ENCODE measurements at places on chromosomes 7 and 10.

GRCh38 chr7:129952086-129952652 lies 591 bp downstream of the UBE2H start:
- no peak for DNase-seq

DNA sequence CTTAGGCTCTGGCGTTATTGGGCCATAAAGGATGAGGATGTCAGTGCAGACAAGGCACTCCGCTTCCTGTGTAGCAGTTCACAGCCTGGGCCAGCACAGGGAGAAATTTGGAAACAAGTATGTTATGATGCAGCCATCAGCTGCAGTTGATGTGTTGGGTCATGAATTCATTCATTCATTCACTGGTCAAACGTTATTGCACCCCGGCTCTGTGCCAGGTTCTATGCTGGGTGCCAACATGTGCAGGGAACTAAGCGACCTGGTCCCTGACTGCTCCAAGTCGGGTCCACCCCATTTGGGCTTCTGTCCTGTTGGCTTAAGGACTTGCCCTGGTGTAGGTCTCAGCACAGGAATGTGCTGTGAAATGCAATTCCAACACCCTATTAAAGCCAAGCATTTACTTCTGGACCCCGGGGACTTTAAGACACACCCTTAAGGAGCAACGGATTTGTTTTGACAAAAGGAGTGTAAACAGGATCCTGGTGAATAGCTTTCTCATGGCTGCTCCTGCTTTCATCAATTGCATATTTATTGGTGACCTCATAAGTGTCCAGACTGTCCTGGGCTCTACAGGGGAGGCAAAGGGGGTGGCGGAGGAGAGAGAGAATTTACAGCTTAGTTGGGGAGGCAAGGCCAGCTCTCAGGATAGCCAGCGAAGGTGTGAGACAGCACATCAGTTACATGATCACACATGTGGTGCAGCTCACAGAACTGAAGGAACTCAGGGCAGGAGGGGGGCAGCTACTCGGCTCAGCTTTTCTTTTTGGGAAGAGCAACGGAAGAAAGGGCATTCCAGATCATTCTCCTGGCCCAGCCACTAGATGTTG lies 158.6 kb downstream of the GRK5 start:
- DNase-seq: no peak

DNA sequence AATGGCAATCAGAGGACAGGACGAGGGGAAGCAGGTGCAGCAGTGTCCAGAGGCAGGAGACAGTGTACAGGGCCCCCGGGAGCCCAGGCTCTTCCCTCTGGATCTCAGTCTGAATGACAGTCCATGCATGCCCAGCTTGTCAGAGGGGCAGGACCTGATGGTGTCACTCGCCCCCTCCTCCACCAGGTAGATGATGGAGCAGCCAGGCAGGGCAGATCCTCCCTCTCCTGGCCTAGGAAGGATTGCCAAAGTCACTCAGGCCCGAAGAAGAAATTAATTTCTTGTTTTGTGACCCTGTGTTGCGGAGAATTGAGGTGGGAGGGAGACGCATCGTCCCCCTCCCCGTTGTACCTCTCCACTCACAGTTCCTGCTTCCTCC lies 4.0 kb downstream of the VSTM4 start:
- no peak for DNase-seq

DNA sequence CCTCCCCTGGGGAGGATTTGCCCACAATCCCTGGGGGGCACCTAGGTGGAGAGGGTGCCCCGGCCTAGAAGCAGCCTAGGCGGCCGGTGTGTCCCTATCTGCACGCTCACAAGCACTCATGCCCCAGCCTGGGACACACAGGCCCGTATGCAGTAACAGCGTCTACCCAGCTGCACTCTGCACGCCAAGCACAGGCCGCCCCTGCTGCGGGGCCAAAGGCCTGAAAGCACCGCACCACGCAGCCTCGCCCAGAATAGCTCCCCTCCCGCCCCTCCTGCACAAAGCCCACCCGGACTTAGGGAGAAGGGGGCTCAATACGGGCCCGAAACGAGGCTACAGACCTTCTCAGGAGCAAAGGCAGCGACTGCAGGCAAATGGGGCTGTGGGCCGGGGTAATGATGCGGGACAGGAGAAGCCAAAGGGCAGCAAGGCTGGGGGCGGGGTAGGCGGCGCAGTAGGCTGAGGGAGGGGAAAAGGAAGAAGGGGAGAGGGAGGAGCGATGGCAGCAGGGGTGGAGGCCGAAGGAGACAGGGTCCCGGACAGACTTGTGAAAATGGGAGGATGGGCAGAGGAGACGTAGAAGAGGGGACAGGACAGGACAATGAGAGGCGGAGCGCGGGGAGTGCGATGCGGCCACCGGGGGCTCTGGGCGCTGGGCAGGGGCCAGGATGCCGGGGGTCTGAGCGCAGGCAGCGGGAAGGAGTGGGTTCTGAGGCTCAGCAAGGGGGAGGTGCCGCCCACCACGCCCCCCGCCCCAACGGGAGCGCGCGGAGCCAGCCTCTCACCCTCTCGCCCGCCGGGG lies 544 bp downstream of the GPRIN2 start:
- DNase-seq: no peak

- no peak for DNase-seq
Observed at GRCh38 chr7:31234836-31235605, 105.5 kb downstream of the NEUROD6 start.

DNA sequence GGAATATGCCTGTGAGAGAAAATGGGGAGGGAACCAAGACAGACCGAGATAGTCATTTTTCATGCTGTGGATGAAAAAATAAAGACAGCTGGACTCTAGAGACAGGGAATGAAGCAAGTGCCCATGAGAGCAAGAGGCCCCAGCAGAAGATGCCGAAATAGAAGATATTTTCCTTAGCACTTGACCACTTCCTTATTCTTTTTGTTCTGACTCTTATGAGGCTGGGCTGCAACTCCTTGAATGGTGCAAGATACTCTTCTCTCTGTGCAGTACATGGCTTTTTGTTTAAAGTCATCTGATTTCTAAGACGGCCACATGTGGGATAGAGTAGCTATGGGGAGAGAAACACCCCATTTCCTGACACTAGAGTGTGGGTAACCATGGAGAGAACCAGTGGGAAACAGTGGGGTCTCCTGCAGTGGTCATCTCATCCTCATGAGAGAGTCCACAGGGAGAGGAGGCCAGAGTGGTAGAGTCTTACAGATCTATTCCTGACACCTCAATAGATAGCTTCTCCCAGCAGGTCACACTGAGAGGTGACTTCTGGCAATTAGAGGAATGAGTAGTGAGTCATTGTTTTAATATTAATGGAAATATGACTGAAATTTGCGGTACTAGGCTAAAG lies 18.0 kb upstream of the VCL start:
- no peak for DNase-seq

GRCh38 chr7:142745091-142745635 lies 4.1 kb upstream of the PRSS1 start:
- no peak for DNase-seq

DNA sequence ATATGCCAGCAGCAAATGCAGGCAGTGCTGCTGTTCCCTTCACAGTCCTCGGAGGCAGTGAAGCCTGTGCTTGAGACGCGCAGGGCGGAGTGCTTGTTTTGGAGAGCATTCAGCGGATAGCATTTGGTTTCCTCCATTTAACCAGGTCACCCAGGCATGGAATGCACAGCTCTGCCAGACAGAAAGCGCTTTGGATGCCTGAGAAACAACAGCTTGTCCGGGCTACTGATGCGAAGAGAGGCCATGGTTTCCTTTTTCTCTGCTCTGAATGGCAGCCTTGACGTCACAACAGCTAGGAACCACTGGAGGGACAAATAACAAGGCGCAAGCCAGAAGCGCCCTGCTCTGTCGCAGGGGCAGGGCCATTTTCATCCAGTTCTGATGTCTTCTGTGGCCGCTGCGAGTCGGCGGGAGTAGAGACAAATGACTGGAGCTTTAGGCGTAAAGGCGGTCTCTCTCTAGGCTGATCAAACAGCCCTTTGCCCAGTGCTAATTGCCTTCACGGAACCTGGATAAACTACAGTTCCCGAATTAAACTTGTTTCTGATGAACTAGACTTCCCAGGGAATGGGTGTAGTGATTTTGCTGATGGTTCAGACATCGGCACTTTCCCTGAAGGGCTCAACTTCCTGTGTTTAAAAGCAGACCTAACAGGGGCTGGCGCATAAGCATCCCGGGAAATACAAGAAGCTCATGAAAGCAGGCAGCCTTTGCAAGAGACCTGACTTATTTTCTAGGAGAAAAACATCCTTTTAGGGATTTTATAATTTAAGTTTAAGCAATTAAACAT lies 187.6 kb upstream of the KLF14 start:
- no peak for DNase-seq

- no peak for DNase-seq
Observed at GRCh38 chr10:130244031-130244927, 108.1 kb downstream of the GLRX3 start.

GRCh38 chr10:35262436-35262835 lies 73.9 kb upstream of the CCNY start:
- no peak for DNase-seq

- DNase-seq: no peak
Observed at GRCh38 chr10:71679425-71679824, 40.2 kb downstream of the C10orf105 start.

DNA sequence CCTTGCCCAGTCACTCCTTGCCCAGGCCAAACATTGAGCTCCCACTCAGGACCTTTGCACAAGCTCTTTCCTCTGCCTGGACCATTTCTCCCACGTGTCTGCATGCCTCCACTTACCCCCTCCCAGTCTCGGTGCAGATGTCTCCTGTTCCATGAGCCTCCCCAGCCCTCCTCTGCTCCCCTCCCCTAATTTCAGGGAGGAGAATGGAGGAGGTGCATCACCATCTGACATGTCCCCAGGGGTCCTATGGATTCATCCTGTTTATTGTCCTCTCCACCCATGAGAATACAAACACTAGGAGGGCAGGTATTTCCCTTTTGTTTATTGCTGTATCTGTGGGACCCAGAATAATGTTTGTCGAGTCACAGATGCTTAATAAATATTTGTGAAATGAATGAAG lies 8.6 kb upstream of the GRID2IP start:
- no peak for DNase-seq

DNA sequence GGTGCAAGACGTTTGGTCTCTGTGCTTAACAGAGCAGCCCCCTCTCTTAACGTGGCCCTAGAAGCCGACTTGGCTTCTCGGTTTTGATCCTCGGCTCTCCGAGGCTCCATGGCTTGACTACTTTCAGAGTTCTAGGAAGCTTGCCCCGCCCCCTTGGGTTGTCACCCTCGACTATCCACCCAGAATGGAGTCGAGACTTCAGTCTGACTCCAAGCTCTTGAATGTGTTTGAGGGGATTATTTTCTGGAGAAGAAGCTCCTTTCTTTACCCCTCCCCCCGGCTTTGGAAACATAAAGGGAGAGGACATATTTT lies 448 bp downstream of the SEC24C start:
- DNase-seq: no peak

- no peak for DNase-seq
Observed at GRCh38 chr7:31134246-31135188, 82.4 kb downstream of the ADCYAP1R1 start.

DNA sequence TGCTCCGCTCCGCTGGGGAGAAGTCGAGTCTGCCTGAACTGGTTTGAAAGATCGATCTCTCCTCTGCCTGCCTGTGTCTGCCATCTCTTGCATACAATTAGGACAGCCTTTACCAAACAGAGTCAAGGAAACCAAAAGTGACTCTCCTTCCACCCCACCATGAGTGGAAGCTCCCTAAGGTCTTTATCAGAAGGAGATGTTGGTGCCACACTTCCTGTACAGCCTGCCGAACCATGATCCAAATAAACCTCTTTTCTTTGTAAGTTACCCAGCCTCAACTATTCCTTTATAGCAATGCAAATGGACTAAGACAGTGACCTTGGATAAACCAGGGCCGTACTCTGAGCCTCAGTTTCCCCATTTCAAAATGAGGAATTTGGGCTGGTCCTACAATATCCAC lies 106.3 kb upstream of the GDF10 start:
- no peak for DNase-seq

- DNase-seq: no peak
Observed at GRCh38 chr7:18384491-18385143, 110.9 kb upstream of the HDAC9 start.

- no peak for DNase-seq
Observed at GRCh38 chr7:41882745-41883420, 180.0 kb upstream of the INHBA start.

- peak; percentile 41 for DNase-seq
Observed at GRCh38 chr7:117012696-117013095, 59.4 kb downstream of the ST7 start.

- peak; percentile 70 for DNase-seq
Observed at GRCh38 chr7:19392246-19392645, 247.0 kb upstream of the FERD3L start.

- no peak for DNase-seq
Observed at GRCh38 chr10:76126607-76127527, 695.4 kb downstream of the LRMDA start.

- no peak for DNase-seq
Observed at GRCh38 chr7:29150856-29151255, 4.5 kb upstream of the CPVL start.

DNA sequence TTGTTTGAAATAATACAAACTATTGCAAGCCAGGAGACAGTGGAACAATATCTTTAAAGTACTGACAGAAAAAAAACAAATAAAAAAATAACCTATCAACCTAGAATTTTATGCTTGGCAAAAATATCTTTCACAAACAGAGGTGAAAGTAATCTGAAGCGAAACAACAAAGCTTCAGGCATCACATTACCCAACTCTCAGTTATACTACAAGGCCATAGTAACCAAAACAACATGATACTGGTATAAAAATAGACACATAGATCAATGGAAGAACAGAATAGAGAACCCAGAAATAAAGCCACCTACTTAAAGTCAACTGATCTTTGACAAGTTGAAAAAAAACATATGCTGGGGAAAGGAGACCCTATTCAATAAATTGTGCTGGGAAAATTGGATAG lies 26.5 kb upstream of the HECW1 start:
- DNase-seq: no peak

GRCh38 chr7:98469088-98469487 lies 68.2 kb upstream of the BAIAP2L1 start:
- no peak for DNase-seq

- DNase-seq: no peak
Observed at GRCh38 chr7:45898222-45898621, 9.9 kb downstream of the IGFBP1 start.

GRCh38 chr7:45684910-45685618 lies 110.9 kb downstream of the ADCY1 start:
- DNase-seq: no peak

- DNase-seq: no peak
Observed at GRCh38 chr10:11195623-11196022, 178.0 kb downstream of the CELF2 start.

GRCh38 chr10:132820056-132820455 lies 34.1 kb upstream of the NKX6-2 start:
- no peak for DNase-seq

DNA sequence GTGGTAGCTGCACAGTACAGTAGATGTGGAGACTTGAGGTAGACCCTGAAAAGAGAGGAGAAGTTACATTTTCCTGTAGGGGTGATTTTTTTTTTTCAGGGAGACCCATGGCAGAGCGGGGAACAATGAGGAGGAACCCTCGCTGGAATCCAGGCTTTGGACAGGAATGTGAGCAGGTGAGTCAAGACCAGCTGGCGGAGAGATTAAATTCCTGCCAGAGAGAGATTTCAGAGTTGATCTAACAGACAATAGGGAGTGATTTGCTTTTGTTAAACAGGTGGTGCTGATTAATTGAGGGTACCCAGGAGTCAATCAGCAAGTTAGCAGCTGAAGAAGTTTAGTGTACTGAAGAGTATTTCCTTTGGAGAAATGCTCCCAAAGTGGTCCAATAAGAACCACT lies 41.6 kb upstream of the MINDY3 start:
- DNase-seq: no peak

GRCh38 chr10:69866688-69867461 lies 65.2 kb downstream of the COL13A1 start:
- no peak for DNase-seq

Measured in Panc1 (cell line).